ENCODE measurements at places on chromosomes 2 and 18.

DNA sequence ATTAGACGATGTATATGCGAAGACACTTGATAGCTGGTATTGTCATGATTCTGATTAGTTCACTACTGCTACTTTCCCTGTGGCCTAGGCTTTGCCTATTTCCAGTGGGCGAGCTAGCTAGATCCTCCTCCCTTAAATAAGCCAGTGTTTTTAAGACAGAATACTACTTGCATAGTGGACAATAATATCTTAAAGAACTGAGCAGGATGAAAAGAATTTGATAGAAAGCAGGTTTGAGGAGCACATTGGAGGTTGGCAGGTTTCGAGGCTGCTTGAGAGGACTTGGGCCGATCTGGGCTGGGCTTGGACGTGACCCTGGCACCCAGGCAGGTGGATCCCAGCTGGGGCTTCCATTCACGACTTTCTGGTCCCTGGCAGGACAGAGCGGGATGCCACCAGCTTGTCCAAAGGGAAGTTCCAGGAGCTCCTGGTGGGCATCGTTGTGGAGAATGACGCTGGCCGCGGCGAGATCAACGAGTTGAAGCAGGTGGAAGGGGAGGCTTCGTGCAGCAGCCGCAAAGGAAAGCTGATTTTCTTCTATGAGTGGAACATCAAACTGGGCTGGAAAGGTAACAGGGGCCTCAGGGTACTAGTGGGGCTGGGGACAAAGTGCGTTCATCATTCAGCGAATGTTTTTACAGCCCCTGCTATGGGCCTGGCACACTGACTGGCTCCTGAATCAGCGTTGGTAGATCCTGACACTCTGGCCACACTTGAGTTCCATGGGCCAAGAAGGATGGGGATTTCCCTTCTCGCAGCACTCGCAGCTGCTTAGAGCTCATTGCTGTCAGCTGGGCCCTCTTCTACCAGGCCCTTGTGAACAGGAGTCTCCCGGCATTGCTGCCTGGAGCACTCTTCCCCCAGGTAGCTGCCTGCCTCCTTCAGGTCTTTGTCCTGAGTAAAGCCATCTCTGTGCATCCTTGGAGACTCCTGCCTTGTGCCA, 16.9 kb downstream of the C2orf74 start:
- no peak for DNase-seq

GRCh38 chr18:11408555-11409065, 200.8 kb upstream of the SLC35G4 start:
- no peak for DNase-seq

DNA sequence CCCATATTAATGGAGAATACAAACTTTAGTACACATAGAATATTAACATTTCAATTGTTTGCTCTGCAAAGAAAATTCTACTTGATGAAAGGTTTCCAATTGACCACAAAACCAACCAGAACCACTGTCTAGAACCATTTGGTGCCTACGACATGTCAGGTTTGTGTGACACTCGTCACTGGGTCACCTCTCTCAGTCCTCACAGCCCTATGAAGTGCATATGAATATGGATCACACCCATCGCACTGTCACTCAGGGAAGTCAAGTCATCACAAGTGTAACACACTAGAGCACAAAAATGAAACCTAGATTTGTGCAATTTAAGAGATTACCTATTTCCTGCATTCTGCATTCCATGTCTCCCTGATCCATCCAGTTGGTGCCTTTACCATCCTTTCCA, 43.7 kb downstream of the PTPN2 start:
- no peak for DNase-seq

DNA sequence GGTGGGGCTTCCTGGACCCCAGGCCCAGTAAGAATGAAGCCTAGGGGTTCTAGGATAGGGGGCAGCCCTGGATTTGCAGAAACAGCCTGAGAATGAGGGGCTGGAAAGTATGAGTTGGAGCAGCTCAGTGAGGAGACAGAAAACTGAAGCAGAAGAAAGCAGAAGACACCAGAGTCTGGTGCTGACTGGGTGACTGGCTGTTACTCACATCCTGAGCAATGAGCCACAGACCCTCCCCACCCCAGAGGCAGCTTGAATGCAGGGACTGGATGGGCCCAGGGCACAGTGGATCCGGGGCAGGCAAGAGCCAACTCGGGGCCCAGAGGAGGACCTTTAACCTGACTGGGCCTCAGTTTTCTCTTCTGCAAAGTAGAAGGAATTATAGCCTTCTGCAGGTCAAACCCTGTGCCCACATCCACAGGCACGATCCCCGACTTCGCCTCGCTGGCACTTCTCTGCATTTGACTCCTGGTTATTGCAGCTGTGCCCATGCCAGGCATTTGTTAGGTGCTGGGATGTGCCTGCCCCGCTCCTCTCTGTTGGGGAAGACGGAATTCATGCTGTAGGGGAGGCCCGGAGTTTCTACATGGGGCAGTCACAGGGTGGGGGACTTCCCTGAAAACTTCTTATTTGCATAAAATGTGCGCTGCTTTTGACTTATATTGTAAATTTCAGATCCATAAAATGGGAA, 8.5 kb downstream of the STEAP3 start:
- no peak for DNase-seq

DNA sequence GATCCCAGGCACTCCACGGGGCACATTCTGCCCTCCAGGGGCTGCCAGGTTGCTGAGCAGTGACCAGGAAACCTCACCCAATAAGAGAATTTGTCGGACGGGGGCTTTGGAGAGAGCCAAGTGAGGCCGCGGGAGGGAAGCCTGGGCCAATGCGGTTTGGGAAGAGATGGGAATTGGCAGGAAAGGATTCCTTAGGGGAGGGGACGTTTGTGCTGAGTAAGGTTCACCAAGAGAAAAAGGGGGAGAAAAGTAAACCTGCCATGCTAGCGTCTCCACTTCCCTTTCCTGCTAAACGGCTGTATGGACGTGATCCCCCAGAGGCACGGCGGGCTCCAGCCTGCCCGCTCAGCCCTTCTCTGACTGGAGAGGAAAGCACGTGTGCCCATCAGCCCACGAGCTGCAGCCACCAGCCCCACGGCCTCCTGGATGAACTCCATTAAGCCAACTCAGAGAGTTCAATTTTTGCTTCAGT, 194.4 kb upstream of the ID2 start:
- no peak for DNase-seq

DNA sequence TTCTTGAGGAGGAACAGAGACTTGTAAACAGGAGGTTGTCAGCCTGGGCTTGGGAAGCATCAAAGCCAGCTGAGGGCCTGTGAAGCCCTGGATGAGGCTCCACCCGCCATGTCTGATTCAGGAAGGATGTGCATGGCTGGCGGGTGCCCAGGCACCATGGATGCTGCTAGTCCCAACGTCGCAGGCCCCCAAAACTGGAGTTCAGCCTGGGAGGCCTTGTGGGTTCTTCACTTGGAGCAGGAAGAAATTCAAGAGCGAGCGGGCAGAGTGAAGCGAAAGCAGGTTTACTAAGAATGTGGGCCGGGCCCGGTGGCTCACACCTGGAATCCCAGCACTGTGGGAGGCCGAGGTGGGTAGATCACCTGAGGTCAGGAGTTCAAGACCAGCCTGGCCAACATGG, 12.1 kb upstream of the PXDN start:
- DNase-seq, result no peak

GRCh38 chr2:43714164-43714563, 37.9 kb upstream of the C1GALT1C1L start:
- no peak for DNase-seq

- no peak for DNase-seq
These were observed 40.4 kb upstream of the MAL start for GRCh38 chr2:94984964-94985575.

DNA sequence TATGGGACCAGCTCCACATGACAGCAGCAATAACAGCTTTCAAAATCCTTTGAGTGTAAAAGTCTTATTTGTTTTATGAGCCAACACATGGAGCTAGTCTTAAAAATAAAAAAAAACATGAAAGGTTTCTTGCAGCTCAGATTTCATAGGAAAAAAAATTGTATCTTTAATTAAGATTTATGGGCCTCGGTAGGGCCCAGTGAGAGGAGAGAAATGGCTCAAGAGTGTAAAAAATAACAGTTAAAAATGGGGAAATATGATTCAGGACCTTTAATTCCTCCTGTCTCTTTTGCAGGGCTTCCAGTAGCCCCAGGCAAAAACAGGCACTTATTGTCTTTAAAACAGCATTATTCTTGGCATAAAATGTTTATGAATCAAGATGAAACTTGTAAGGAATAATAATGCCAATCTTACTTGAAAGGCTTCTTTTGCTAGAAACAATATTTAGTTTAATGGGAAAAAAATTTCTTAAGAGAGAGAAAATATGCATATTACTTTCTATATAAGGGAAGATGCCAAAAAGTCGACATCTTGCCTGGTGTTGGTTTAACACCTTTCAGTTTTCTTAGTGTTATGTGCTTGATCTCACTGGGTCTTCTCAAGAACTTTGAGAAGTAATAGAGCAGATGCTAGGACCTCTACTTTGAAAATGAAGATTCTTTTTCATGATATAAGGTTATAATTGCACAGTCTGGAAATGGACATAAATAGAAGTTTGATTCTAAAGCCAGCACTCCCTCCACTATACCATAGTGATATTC, 71.3 kb upstream of the SETBP1 start:
- DNase-seq, result no peak
